ENCODE measurements at places on chromosomes 2 and 18.

DNA sequence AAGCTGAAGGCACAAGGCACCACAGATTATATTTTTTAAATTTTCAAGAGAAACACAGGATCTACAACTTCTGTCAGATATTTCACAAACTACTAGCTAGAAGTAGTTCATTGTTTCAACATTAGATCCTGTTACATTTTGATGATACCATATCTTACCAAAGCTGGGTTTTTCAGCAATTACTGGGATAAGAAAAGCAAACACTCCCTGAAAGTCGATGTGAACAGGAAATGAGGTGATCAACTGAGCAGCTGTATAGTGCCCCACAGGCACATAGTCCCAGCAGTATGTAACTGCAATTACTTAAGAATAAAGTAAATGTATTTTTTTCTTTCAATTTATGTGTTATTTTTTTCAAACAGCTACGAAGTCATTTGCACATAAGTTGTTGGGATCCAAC, 103.5 kb downstream of the DNER start:
- DNase-seq = no peak

GRCh38 chr2:198383392-198383791, 579.0 kb downstream of the PLCL1 start:
- DNase-seq = no peak

GRCh38 chr2:109710505-109711229, 83.4 kb upstream of the RGPD5 start:
- DNase-seq = no peak

DNA sequence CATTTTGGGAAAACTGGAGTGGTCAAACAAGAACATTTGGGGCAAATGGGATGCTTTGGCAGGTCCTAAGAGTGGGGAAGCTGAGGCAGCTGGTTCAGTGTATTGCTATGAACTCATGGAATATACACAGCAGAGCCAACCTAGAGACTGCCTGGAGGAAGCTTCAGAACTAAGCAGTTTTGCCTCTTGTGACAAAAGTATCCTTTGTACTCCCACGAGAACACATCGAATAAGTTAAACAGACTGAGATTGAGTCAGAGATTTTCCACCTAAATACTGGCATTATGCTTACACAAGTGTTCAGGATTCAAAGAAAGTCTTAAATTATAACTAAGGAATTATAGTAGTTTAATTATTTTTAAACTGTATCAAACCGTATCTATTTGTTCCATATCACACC, 5.2 kb upstream of the ARMC9 start:
- DNase-seq = no peak

GRCh38 chr18:50961974-50962373, 5.9 kb upstream of the ELAC1 start:
- no peak for DNase-seq

GRCh38 chr18:39425172-39425850, 1859.7 kb upstream of the CELF4 start:
- no peak for DNase-seq

- peak; percentile 78 for DNase-seq
Measured at GRCh38 chr2:232260075-232260474, 118.5 kb upstream of the ALPP start.

GRCh38 chr2:100683231-100683630, 120.4 kb downstream of the PDCL3 start:
- no peak for DNase-seq

GRCh38 chr2:63849381-63850203, 7.9 kb downstream of the UGP2 start:
- no peak for DNase-seq

DNA sequence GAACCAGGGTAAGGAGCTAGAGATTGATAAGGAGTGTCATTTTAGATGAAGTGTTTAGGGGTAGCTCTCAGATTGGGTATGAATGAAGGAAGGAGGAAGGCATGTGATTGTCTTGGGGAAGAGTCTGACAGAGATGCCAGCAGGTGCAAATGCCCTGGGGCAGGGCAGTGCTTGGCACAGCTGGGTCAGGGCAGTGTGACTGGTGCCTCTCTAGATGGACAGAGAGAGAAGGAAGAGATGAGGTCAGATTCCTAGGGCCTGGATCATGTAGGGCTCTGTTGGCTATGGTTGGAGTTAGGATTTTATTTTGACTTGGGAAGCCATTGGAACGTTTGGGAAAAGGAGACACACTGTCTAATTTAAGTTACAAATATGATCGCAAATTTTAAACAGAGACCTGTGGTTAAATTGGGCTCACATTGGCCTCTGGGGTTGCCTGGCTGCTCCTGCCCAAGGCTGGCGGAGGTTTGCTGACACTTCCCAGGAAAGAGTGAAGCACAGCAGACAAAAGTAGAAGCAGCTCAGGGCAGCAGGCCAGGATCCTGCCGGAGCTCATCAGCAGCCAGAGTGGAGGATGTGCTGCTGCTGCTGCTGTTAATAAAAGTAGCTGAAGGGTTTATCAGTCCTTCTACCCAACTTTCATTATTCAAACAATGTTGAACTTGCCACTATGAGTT, 32.7 kb upstream of the FHL2 start:
- no peak for DNase-seq

GRCh38 chr2:842151-842803, 108.4 kb upstream of the SNTG2 start:
- no peak for DNase-seq

GRCh38 chr2:99031481-99031880, 95.5 kb upstream of the CRACDL start:
- no peak for DNase-seq

DNA sequence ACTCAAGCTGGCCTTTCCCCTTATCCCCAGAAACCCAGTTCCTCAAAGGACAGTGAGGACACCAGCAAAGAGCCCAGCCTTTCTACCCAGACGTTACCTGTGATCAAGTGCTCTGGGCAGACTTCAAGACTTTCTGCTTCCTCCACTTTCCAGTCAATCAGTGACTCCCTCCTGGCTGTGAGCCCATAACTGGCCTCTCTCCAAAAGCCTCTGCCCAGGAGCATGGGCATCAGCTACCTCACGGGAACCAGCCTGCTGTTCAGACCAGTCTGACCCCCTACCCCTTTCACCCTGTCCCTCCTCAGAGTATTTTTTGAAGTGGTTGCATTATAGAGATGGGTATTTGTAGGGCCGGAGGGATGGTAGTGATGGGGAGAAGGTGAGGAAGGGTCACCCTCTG, 27.7 kb upstream of the CYP27A1 start:
- no peak for DNase-seq

GRCh38 chr2:99488539-99489062, 1.2 kb downstream of the REV1 start:
- peak; percentile 20 for DNase-seq

DNA sequence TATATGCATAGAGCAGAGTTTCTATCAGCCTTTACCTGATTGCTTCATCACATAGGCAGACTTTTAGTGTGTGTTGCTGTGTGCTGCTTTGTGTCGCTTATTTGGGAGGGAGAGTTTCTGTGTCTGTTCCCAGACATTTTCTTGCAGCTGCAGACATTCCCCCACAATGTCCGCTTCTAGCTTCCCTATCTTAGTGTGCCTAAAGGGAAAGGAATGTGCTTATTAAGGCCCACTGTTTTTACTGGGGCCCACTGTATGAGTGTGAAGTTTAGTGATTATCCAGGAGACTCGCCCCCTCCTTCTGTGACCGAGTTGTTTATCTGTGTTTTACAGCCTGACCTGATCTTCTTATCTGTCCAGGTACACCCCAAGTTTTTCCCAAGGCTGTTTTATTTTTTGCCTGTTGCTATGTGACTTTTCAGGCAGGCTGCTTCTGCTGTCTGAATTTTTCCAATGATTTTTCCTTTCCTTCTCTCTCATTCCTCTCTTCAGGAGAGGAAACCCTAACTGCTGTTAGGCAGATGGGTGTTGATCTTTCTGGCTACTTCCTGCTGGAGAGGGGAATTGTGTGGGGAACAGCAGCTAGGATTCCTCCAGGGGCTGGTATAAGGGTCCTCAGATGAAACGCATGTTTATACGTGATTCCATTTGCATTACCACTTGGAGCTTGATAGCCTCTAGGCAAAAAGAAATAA, 47.6 kb downstream of the STK17B start:
- DNase-seq = no peak

- DNase-seq = no peak
Measured at GRCh38 chr2:70837980-70838925, 2.6 kb upstream of the CD207 start.

GRCh38 chr2:189609853-189610252, 29.3 kb upstream of the SLC40A1 start:
- DNase-seq = no peak

GRCh38 chr2:73368781-73369180, 16.9 kb upstream of the ALMS1 start:
- no peak for DNase-seq

GRCh38 chr18:49514577-49514976, 27.5 kb upstream of the C18orf32 start:
- DNase-seq = no peak

DNA sequence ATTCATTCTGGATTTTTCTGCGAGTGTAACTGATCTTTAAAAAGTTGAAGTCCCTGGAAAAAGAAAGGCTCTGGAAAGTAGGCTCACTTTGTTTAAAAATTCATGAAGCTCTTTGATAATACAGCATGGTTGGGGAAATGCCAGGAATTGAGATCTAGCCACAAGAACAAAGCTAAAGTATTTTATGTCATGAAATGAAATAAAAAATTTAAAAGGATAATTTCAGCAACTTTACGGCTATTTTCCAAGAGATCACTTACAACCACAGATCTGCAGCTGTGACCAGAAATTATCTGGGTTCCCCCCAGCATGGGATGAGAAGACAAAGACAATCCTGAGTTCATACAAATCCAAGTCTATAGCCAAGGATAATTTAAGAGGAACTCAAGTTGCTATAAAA, 25.3 kb upstream of the RFX8 start:
- no peak for DNase-seq

DNA sequence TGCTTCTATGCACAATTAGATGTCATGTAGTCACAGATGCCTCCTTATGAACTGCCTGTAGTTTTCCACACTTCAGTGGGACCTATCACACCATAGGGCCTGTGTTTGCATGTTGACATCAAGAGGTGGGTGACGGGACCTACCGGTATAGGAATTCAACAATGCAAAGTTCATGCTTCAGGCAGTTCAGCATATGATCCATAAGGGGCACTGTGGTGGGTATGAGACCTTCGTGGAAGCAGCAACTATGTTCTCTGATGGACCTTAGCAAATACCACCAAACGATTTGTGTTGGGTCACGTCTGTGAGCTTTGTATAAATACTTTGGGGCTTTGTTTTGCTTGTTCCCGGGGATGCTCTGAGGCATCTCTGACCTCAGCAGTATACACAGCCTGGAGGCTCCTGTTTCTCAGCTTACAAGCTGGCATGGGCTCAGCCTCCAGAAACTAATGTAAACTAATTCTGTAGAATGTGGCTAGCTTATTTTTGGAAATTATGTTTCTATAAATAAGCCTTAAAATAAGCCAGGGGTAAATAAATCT, 111.6 kb downstream of the DTNA start:
- DNase-seq = no peak

- DNase-seq = no peak
Measured at GRCh38 chr2:51778806-51779205, 746.9 kb upstream of the NRXN1 start.

- no peak for DNase-seq
Measured at GRCh38 chr2:8569332-8569930, 112.4 kb upstream of the ID2 start.

DNA sequence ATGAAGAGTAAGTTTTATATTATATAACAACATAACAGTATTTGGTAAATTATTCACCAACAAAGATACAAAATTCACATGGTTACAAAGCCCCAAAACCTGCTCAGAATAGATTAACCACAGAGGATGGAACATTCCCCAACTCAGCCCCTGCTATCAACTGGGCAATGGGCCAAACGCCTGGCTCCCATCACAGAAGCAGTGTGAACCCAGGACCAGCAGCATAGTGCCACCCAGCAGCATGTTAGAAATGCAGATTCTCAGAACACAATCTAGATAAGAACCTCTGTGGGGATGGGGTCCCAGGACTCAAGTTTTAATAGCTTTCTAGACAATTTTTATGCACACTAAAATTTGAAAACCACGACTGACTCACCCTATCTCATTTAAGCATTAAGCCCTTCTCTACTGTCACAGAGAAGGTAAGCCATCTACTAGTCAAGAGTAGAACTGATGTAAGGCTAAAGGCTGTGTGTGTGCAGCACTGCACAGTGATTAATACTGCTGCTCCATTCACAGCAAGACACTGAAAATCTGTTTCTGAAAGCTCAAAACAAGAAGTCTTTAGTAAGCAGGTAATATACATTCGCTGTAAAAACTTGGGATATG, 15.2 kb downstream of the AFG3L2 start:
- DNase-seq = no peak

GRCh38 chr18:60984510-60984909, 348.7 kb upstream of the CDH20 start:
- DNase-seq = no peak

DNA sequence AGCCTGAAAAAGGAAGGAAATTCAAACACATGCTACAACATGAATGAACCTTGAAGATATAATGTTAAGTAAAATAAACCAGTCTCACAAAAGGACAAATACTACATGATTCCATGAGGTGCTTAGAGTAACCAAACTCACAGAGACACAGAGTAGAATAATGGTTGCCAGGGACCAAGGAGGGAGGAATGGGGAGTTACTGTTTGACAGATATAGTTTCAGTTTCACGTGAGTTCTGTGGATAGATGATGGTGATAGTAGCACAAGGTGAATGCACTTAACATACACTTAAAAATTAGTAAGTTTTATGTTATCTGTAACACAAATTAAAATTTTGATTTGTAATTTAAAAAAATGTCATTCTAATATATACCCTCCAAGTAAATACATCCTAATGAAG, 106.9 kb upstream of the ACVR1C start:
- DNase-seq = no peak

GRCh38 chr2:188326669-188327301, 35.1 kb downstream of the GULP1 start:
- no peak for DNase-seq

DNA sequence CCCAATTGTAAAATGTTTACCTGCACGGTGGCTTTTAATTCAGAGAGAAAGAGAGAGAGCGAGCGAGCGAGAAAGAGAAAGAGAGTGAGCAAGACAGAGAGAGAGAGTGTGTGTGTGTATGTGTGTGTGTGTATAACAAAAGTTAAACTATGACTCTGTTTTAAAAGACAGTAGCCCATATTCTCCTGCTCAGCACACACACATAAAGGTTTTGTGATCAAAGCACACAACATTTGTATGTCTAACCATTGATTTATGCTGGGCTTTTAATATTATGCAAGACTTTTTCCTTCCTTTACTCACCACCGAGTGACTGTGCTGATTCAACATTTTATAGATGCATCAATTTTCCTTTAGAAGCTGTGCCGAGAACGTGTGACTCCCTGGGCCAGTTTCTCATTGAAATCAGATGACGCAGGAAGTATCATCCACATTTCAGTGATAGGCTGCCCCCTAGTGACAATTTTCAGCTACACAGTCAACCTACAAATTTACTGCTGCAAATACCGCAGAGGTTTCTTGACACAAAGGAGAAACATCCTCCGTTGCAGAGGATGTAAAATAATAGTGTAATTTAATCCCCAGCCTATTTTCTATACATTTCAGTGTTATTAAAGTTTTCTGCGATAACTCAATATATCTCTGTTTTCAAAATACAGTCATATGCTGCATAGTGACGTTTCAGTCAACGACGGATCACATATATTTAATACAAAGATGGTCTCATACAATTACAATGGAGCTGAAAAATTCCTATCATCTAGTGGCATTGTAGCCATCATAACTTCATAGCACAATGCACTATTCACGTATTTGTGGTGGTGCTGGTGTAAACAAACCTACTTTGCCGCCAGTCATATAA, 165.9 kb upstream of the TANK start:
- DNase-seq = peak; percentile 23

GRCh38 chr2:210762604-210763588, 206.5 kb downstream of the CPS1 start:
- DNase-seq = no peak

GRCh38 chr18:63588909-63589308, 1.8 kb downstream of the SERPINB13 start:
- no peak for DNase-seq
